Activated naive CD4-positive, alpha-beta T cell treated with anti-CD3 and anti-CD28 coated beads, Interleukin-2, amount 50 U/mL, for 16 hours (primary cell): ENCODE measurements at places on chromosomes 5 and 9.

- DNase-seq: no peak
Measured at GRCh38 chr9:137020771-137021567, 7.1 kb downstream of the ABCA2 start.

DNA sequence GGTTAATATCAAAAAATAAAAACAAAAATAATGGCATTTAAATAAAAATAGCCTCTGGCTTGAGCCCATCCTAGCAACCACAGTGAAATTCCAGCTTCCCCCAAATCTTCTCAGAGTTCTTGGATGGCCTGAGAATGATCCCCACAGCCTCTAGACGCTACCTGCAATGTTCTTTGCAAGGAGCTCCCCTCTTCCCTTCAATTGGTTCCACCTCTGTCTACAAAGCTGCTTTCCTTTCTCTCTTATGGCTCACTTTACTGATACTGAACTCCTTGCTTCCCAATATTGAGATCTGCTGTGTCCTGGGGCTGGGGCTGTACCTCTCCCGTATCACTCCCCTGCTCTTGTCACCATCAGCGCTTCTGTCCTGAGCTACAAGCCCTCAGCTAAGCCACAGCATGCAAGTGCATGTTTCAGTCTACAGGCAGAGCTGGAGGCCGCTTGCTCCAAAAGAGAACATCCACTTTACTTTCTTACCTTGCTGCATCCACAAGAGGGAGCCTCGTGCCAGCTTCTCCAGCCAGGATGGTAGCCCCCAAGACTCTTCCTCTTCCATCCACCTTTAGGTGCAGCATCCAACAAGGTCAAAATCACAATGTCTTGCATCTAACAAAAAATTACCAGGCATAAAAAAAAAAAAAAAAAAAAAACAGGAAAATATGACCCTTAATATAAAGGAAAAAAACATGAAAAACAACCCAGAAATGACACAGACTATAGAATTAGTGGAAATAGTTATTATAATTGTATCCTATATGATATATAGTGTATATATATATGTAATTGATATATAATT lies 57.4 kb upstream of the PRSS3 start:
- no peak for DNase-seq

DNA sequence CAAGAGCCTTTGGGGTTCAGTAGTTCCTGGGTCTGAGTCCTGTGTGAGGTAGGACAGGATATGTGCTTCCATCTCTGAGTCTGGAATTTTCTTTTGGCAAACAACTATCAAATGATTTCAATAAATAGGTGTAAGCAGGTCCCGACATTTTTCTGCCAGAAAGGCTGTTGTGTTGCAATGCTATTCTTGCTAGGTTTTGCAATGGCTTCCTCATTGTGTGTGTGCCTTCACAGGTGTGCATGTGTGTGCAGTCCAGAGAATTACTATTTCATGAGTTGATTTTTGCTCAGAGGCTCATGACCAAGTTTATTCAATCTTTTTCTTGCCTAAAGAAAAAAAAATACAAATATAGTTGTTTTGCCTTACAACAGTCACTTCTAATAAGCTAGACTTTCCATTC lies 64.5 kb upstream of the FRRS1L start:
- DNase-seq: no peak

GRCh38 chr9:114853071-114853855 lies 47.4 kb upstream of the TNFSF15 start:
- DNase-seq: no peak

GRCh38 chr9:93681269-93682154 lies 105.1 kb downstream of the PHF2 start:
- DNase-seq: no peak

GRCh38 chr9:18438300-18438925 lies 35.5 kb upstream of the ADAMTSL1 start:
- no peak for DNase-seq

DNA sequence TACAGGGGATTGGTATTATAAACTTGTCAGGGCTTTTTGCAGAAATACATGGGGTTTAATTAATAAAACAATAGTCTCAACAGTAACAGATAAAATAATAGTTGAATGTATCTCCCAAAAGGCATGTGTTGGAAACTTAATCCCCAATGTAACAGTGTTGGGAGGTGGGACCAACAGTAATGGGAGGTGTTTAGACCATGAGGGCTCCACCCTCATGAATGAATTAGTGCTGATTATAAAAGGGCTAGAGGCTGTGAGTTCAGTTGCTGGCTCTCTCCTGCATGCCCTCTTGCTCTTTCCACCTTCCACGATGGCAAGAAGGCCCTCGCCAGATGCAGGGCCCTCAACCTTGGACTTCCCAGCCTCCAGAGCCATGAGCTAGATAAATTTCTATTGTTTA lies 56.3 kb downstream of the STK10 start:
- no peak for DNase-seq

DNA sequence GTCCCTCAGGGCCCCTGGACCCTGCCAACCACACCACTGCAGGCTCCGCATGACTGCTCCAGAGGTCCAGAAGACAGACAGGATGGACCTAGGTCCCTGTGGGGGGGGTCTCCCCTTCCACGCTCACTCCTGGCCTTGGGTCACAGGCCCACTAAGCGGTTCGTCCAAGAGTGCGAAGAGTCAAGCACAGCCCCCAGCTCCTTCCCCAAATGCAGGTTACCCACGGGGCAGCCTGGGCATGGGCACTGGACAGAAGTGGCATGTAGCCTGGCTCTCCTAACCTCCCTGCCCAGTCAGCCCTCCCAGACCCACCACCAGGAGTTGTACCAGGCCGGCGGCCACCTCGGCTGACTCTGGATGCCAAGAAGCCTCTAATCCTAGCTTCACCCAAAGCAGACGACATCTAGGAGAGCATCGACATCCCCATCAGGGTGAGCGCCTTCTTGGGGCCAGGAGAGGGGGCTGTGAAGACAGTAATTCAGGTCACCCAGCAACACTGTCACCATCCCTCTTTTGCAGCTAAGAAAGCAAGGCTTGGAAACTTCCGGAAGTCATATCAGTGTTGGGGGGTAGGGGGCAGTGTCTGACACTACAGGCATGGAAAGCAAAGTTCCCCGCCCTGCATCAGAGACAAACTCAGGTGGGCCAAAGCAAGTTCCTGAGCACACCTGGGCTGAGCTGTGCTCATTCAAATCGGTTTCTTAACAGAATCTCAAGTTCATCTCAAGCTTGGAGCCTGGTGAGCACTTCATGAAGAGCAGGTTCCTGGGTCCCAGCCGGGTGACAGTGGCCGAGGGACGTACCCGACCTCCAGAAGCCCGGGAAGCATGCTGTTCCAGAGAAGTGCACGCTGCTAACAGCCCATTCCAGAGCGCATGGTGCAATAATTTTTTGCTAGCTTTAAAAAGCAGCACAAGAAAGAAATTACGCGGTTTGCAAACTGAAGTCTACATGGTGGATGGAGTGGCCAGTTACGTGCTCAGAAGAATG lies 68.7 kb downstream of the SEMA4D start:
- peak; percentile 65 for DNase-seq

GRCh38 chr9:710951-711745 lies 130.3 kb upstream of the DMRT1 start:
- no peak for DNase-seq

DNA sequence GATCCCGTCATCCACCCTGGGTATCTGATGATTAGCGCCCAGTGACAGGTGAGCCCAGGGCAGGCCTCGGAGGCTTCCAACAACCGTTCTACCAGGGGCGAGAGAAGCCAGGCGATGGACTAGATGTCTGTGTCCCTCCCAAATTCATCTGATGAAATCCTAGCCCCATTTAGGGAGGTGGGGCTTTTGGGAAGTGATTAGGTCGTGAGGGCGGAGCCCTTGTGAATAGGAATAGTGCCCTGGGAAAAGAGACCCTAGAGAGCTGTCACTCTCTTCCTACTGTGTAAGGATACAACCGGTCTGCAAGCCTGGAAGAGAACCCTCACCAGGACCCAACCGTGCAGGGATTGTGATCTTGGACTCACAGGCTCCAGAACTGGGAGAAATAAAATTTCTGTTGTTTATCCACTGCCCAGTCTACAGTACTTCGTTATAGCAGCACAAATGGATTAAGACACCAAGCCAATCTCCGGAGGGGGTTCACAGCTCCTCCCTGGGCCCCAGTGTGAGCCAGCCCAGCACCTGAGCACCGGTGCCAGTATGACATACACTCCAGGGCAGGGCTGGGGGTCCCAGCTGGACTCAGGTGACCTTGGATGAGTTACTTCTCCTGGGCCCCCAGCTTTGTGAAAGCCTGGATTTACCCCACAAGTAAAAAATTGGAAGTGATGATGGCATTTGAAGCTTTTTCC lies 162.2 kb downstream of the DAB2IP start:
- no peak for DNase-seq

DNA sequence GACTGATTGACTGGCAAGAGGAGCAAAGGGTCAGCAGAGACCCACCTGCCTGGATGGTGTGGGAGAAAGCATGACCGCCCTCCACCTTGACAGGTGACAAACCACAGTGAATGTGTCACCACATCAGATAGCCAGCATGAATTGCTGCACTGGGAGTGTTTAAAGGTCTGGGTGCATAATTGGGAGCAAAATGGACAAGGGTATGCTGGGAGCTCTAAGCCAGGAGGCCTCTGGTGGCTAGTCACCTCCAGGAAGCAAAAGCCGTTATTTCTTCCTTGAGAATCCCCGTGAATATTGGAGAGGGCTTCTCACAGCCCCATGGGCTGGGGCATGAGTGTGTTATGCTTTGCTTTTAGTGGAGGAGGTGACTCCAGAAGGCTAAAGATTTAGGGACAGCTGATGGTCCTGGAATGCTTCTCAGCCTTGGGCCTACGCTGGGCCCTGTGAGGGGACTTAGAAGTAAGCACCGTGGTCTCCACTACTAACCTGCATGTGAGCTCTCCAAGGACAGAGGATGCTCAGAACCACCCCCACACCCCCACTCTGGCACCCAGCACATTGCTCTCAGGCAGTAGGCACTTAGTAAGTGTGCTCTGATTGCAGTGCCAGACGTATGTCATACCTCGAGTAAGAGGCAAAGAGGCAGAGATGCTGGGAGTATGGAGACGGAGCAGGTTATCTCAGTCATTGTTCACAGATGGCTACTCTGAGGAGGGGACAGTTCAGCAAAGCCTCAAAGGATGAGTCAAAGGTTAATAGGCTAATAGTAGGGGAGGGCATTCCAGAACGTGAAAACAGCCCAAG lies 9.1 kb upstream of the IRF1 start:
- DNase-seq: peak; percentile 11

DNA sequence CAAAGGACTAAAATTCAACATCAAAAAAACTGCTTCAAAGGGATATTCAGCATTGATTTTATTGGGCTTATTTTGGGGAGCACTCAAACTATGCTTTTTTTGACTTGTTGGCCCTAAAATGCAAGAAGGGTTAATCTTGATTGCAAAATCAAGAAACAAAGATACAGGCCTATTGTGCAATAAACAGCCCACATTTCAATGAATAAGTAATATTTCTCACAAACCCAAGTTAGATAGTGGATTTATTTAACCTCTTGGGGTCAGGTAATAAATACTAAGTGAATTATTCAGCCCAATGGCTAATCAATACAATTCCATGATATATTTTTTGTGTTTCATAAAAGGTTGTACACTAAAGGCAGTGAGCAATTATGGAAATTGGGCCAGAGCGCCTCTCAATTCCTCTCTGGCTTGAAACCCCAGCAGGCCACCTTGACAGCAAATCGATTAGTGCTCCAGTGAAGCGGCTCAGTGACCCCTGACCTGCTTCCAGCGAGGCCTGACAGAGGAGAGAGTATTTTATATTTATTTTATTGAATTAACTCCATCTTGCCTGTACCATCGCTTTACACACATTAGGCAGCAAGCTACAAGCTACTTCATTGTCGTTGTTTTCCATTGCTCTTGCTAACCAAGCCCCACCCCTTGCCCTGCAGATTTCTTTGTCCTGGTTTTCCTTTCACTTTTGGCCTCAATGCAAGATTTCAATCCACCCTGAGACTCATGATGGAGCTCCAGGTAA lies 65.5 kb downstream of the EBF1 start:
- DNase-seq: no peak

GRCh38 chr5:64164166-64164565 lies 1.5 kb upstream of the RNF180 start:
- DNase-seq: no peak

DNA sequence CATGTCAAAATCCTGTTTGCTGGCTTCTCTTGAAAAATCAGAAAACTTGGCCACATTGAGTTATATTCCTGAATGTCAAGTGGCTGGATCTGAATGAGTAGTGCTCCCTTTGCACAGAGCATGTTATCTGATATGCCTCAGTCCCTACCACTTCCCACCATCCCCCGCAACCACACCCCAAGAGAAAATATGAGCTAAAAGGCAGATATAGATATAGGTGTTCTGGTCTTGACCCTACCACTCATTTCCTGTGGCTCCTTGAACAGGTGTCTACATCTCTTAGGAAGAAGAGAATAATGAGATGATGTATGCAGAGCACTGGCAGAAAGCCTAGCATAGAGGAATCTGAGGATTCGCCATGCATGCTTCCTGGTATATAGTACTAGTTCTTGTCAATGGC lies 6.6 kb upstream of the CYSTM1 start:
- DNase-seq: no peak

- DNase-seq: no peak
Measured at GRCh38 chr5:73482383-73483136, 15.7 kb upstream of the BTF3 start.

DNA sequence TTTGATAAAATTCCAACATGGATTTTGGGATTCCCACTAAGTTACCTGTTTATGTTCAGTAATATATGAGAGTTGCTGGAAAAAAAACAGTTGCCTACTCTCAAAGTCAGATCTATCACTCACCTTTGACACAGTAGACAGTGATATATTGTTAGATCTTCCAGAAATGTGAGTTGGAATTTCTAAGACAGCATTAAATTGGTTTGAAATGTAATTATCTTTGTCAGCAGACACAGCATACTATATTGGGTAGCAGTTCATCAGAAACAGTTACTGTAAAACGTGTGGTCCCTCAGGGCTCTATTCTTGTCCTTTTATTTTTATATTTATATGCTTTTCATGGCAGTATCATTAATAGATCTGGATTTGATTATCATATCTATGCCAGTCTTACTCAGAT lies 433.6 kb upstream of the ARRDC3 start:
- no peak for DNase-seq

- no peak for DNase-seq
Measured at GRCh38 chr5:175211956-175212756, 231.8 kb downstream of the DRD1 start.

- DNase-seq: no peak
Measured at GRCh38 chr5:39159811-39160490, 59.4 kb downstream of the FYB1 start.

- DNase-seq: peak; percentile 57
Measured at GRCh38 chr5:75510836-75511434, 494 bp downstream of the CERT1 start.

- DNase-seq: peak; percentile 60
Measured at GRCh38 chr9:114339130-114339908, 9.7 kb downstream of the ORM2 start.

DNA sequence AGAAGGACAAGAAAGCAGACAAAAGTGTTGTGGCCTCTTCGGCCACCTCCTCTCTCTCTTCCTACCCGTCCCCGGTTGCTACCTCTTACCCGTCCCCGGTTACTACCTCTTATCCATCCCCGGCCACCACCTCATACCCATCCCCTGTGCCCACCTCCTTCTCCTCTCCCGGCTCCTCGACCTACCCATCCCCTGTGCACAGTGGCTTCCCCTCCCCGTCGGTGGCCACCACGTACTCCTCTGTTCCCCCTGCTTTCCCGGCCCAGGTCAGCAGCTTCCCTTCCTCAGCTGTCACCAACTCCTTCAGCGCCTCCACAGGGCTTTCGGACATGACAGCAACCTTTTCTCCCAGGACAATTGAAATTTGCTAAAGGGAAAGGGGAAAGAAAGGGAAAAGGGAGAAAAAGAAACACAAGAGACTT lies 2.4 kb downstream of the EGR1 start:
- DNase-seq: no peak
